ENCODE measurements at places on chromosomes 12 and 14.

DNA sequence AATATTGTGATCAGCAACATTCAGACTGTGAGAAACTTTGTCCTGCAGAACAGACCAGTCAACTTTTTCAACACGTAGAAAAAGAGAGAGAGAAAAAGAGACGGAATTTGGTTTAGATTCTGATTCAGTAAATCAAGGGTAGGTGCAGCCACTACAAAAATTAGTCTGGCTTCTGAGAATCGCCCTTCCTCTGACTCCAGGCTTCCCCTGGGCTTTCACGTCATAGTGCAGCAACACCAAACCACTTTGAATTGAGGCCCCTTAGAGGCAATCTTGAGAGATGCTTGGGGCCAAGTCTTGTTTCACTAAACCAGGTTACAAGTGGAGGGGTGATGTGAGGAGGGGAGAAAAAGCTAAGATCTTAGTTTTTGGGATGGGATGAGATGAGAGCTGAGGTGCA, 37.5 kb upstream of the PTGR2 start:
- DNase-seq, result no peak

DNA sequence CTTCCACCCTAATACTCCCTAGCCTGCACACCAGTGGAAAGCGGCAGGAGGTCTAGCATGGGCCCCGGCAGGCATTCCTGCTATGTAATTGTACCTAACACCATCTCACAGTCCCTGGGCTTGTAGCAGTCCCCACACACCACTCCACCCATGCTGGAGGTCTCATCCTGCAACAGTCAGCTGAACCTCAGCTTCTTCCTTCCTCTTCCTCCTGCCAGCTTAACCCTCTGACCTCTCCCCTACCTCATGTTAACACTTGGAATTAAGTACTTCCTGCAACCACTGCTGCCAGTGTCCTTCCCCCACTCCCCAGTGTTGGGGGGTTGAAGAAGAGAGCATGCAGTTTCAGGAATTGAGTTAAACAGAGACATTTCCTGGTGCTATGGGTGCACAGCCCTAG, 7.6 kb downstream of the ADCY4 start:
- DNase-seq, result no peak

DNA sequence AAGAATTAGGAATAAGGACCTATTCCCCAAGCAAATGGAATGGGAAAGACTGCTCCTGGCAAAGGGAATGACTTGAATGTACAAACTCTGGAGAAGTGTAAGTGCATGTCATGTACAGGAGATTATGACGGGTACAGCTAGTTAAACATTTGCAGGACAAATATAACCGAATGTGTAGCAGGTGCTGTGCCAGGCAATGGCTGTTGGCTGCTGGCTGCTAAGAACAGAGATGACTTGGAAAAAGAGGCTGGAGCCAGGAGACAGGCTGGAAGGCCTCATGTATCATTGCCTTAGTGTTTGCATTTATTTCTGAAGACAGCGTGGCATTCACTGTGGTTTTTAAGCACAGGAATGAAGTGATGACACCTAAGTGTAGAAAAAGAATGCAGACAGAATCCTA, 136.8 kb downstream of the TTC8 start:
- DNase-seq, result no peak

- DNase-seq, result no peak
Measured at GRCh38 chr14:104895207-104895785, 29.4 kb upstream of the PLD4 start.

DNA sequence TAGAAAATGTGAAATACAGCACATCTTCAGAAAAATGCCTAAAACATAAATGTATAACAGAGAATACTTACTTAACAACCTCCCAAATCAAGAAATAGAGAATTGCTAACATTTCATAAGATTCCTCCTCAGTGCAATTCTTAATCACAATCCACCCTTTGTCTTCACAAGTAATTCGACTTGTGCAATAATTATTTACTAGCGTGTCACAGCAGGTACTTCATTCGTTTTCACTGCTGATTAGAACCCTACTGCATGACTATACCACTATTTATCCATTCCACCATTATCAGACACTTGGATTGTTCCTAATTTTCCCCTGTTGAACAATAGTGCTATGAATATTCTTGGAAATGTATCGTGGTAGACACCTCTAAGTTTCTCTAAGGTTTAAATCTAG, 64.9 kb upstream of the BBS10 start:
- DNase-seq, result no peak

DNA sequence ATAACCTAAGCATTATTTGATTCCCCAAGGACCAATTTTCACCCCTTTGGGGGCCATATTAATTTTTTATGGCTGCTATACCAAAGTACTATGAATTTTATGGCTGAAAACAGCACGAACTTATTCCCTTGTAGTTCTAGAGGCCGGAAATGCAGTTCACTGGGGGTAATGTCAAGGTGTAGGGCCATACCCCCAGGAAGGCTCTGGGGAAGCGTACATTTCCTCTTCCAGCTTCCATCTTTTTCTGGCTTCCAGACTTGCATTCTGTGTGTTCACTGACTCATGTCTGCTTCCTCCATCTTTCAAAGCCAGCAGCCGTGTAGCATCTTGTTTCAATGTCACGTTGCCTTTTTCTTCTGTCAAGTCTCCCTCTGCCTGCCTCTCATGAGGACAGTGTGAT, 133.5 kb downstream of the BICD1 start:
- no peak for DNase-seq

DNA sequence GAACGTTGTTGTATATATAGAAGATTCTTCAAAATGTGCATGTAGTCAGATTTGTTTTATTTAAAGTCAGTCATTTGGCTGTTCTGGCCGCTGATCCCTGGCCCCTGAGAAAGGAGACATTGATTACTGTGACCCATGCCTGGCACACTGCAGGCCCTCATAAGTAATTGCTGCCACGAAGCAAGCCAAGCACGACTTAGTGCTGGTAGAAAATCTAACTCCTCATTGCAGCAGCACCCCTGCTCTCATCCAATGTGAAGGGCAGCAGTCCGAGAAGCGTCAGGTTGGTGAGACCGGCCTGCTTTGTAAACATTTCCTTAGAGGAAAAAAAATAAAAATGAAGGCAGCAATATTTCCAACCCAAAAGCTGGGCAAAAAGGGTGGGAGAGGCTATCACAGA, 22.8 kb upstream of the TMTC2 start:
- no peak for DNase-seq

GRCh38 chr12:53560912-53561589, 53.8 kb upstream of the NPFF start:
- no peak for DNase-seq

DNA sequence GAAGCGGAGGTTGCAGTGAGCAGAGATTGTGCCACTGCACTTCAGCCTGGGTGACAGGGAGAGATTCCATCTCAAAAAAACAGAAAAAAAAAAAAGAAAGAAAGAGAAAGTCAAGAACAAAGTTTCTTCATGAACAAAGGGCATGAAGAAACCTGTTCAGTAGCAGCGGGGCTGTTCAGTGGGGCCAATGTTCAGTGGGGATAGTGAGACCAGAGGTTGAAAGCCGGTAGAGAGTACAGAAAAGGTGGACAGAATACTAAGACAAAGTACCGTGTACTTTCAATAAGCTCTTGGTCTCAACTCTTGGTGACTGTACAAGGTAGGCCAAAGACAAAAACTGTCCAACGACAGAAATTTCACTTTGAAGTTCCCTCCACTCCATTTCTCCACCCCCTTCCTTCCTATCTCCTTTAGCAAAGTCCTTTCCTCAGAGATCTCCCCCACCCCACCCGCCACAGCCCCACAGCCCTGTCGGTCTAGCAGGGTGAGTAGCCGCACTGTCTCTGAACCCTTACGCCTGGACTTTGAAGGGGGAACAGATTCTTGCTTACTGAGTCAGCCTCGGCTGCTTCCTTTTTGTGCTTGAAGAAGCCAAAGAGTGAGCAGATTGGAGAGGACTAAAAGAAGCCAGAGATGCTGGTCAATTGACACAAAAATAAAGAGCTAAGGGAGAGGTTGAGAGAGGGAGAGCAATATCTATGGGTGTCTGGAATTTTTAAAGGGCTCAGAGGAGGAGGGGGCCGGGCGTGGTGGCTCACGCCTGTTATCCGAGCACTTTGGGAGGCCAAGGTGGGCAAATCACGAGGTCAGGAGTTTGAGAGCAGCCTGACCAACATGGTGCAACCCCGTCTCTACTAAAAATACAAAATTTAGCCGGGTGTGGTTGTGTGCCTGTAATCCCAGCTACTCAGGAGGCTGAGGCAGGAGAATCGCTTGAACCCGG, 44.2 kb upstream of the FOS start:
- DNase-seq, result peak; percentile 80

DNA sequence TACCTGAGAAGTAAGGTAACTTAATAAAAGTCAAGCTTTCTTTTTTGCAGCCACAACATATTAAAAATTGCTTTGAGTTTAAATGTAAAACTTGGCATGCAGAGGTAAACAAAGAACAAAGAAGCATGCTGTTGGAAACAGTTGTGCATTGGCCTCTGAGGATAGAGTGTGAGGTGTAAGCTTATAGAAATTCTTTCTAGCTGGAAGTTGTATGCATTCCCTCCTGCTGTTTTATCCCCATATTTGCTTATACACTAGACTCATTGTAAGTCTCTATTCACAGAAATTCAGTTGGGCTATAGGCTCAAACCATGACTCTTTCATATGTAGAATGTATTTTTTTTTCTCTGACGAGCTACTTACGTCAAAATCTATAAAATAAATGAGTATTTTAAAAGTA, 316.3 kb downstream of the SLC6A15 start:
- DNase-seq, result no peak

DNA sequence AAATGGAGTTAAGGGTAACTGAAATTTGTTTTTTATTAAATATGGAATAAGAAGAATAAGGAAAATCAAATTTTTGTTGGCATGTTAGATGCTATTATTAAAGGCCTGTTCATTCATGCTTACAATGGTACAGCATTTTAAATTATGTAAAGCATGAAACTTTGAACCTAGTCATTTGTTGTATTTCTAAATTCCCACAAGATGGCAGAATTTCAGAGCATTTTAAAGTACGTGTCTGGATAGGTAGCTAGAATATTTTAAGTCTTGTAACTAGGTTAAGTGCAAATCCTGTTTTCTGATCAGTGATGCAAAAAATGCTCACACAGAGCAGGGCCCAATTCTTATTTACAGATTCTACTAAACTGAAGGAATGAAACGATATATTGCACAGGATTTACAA, 585.6 kb upstream of the MIS18BP1 start:
- no peak for DNase-seq

GRCh38 chr12:97681612-97682504, 219.3 kb downstream of the RMST start:
- no peak for DNase-seq

- DNase-seq, result no peak
Measured at GRCh38 chr14:64391113-64391725, 3.1 kb downstream of the MTHFD1 start.

DNA sequence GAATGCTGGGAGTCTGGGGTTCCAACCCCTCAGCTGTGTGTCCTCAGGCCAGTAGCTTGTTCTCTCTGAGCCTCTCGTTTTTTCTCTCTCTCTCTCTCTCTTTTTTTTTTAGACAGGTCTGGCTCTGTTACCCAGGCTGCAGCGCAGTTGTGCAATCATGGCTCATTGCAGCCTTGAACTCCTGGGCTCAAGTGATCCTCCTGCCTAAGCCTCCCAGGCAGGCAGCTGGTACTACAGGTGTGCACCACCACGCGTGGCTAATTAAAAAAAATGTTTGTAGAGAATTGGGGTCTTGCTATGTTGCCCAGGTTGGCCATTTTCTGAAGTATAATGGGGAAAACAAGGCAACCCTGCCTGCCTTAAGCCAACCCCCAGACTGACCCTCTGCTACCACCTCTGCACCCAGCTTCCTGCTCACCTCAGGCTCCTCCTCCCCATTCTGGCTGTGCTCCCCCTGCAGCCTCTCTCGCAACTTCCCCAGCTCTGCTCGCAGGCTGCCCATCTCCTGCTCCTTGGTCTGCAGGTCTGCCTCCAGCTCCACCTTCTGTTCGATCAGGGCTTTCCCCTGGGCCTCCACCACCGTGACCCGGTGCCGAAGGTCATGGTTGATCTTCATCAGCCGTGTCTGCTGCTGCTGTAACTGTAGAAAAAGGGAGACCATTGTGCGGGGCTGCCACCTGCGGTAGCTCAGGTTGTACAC, 35.2 kb downstream of the RILPL1 start:
- DNase-seq, result no peak

- peak; percentile 91 for DNase-seq
Measured at GRCh38 chr12:130870442-130871285, 1.2 kb upstream of the RAN start.

DNA sequence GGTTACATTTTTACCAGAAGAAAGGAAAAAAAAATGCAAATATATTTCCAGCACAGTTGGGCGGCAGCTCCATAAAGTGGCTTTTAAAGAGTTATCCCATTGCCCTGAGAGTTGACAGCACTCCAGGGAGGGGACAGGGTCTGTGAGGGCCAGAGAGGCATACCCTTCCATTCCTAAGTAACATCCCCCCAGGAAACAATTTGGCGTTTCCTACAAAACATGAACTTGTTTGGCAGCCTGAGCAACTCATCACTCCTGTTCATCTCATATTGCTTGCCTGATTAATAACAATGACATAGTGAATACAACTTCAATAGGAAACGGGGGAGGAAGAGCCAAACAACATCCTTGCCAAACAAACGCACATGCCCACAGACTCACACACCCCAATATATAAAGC, 23.3 kb downstream of the TC2N start:
- DNase-seq, result no peak

GRCh38 chr14:42911642-42912041, 1305.0 kb downstream of the LRFN5 start:
- no peak for DNase-seq

- DNase-seq, result no peak
Measured at GRCh38 chr14:83646228-83646627, 1883.7 kb upstream of the FLRT2 start.

GRCh38 chr14:66398437-66398836, 87.7 kb upstream of the CCDC196 start:
- no peak for DNase-seq

All from right atrium auricular region (tissue), 2 donors.